ENCODE measurements at places on chromosomes 1 and 21.

GRCh38 chr21:33029975-33030461 lies 4.3 kb downstream of the OLIG2 start:
- DNase-seq, result no peak

DNA sequence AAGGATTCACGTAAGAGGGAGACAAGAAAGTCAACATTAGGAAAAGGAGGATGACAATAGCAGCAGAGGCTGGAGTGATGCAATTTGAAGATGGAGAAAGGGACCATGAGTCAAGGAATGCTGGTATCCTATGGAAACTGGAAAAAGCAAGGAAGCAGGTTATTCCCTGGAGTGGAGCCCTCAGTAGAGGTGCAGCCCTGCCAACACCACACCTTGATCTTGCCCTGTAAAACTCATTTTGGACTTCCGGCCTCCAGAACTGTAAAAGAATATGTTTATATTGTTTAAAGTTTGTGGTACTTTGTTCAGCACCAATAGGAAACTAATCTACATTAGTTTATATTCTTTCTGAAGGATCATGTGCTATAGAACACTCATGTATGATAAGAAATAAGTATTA lies 19.6 kb upstream of the CLDN17 start:
- DNase-seq, result no peak

- no peak for DNase-seq
Observed at GRCh38 chr1:45335855-45336324, 4.1 kb upstream of the TOE1 start.

DNA sequence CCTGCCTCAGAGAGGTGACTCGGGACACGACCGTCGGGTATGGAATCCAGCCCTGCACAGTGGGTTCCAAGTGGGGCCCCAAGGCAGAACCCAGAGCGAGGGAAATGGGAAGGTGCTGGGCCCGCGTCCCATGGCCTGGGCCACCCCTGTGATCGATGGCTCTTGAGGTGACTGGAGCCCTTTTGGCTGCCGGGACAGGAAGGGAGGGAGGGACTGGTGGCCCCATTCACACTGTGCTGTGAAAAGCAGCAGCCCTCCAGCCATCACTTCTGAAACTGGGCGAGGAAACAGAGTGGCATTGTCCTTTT lies 110.4 kb upstream of the IFFO2 start:
- no peak for DNase-seq

DNA sequence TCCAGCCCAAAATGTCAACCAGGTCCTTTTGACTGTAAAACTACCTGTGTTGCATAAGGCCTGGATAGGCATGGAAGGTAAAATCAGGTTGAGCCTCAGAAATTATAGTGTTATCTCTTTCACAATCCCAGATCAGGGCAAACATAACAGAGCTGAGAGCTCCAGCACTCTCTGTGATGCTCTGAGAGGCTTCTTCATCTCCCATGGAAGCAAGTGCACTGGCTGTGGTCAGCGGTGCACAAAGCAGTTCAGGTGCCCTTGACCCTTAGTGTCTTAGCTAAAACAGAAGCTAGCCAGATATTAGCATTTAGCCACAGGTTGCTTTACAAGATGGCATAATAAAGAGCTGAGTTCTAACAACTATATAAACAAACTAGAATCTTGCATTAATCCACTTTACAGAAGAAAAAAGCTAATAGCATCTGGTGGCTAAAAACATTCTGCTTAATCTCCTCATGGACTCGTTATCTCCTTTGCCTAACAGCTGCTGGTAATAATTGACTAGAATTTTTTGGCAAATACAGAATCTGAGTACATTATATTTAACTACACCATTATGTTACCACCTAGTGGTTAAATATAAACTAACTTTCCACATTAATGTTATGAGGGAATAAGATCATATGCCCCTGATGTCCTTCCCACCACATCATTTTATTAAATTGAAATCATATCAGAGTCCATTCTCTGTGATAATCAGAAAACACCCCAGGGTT lies 25.6 kb upstream of the POGK start:
- no peak for DNase-seq

DNA sequence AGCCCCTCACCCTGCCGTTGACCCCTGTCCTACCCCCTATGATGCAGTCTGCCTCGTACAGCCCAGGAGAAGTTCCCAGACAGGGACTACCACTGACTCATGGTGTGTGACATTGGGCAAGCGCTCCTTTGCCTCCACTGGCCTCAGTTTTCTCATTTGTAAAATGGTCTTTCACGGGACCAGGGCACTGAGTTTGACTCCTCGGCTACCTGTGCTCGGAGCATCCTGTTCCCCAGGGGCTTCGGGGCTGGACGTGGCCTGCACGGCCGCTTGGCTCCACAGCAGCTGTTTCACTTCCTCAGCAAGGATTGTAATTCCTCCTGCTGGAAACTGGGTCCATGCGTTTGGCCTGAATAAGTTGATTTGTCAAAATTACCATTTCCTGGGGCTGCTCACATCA lies 277.3 kb downstream of the MATN1 start:
- no peak for DNase-seq

DNA sequence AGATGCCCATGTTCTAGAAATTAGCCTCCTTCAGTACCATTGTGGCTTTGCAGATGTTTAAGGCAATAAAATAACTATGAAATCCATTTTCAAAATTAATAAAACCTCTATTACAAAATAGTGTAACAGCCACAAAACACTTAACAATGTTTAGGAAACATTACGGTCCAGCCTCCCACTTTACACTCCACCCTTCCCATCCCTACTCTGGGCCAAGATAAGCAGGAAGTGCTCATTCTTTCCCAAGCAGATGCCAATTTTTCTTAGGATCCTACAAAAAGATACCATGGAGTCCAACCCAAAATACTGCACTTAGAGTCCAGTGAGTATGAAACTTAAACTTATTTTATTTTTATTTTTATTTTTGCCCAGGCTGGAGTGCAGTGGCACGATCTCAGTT lies 150.8 kb downstream of the NR5A2 start:
- no peak for DNase-seq

GRCh38 chr1:22461678-22462527 lies 10.3 kb downstream of the ZBTB40 start:
- DNase-seq, result no peak

GRCh38 chr1:6438047-6438525 lies 13.5 kb downstream of the ESPN start:
- peak; percentile 73 for DNase-seq

GRCh38 chr1:26833432-26834405 lies 7.2 kb downstream of the ZDHHC18 start:
- DNase-seq, result no peak

DNA sequence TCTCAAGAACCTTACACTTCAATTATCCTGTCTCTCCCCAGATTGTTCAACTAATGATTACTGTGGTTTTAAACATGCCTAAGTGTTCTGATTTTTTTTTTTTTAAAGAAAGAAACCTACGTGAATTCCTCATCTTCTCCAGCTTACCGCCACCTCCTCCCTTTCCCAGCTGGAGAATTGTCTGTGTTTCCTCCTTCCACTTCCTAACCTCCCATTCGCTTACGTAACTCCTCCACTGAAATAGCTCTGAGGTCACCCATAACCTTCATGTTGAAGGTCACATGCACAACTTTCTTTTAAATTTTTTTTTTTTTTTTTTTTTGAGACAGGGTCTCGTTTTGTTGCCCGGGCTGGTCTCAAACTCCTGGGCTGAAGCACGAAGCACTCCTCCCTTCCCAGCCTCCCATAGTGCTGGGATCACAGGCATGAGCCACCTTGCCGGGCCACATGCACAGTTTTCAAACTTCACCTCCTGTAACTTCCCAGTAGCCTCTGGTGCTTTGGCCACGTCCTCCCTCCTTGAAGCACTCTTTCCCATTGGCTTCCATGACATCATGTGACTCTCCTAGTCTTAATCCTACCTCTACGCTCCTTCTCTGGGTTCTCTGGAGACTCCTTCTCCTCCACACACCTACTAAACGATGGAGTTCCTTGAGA lies 9.8 kb upstream of the CAPZB start:
- no peak for DNase-seq

DNA sequence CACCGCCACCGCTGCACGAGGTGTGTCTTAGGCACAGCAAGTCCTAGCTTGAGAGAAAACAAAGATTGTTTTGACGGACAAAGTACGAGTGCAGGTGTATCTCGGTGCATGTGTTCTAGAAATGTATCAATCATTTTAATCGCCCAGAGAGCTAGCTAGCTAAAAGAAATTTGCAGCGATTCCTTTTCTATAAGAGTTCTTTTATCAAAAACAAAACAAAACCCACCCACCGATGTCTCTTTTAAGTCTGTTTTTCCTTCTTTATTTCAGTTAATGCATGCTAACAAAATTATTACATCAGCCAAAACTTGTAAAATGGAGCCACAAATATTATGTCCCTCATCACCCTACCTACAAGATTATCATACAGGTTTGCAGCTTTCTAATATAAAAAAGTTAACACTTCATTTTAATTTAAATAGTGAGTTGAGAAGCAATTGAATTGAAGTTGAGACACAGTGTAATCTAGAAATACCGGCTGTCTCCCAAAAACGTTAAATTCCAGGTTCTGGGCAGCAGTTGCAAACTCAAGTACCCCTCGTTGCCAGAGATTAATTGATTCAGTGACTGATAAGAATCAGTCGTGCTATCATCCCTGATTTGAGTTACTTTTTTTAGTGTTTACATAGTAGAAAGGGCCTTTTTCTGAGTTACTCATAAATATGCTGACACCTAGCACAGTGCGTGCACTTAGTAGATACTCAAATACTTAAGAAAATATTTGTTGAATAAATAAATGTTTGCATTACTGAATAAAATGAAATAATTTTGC lies 1.5 kb upstream of the SYDE2 start:
- DNase-seq, result peak; percentile 28

- no peak for DNase-seq
Observed at GRCh38 chr21:20739421-20739820, 258.8 kb upstream of the NCAM2 start.

- peak; percentile 82 for DNase-seq
Observed at GRCh38 chr1:1371746-1372711, 3.0 kb downstream of the AURKAIP1 start.

GRCh38 chr1:39657923-39658485 lies 13.9 kb downstream of the NT5C1A start:
- peak; percentile 89 for DNase-seq

DNA sequence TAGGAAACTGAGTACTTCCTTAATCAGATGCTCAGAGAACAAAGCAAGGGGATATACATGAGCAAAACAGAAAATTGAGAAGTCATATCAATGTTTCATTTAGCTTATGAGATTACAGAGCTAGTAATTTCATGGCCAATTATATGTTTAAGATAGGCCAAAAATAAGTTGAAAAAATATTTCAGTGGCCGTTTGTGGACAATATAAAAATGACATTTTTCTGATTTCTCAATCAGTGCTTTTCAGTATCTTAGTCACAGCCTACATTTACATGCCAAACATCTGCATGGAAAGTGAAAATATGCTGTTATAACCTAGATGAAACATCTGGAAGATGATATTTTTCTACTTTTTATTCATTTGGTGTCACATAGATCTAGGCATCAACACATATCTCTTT lies 192.5 kb downstream of the HLX start:
- DNase-seq, result no peak

GRCh38 chr1:39960431-39960958 lies 5.5 kb downstream of the MFSD2A start:
- peak; percentile 100 for DNase-seq

DNA sequence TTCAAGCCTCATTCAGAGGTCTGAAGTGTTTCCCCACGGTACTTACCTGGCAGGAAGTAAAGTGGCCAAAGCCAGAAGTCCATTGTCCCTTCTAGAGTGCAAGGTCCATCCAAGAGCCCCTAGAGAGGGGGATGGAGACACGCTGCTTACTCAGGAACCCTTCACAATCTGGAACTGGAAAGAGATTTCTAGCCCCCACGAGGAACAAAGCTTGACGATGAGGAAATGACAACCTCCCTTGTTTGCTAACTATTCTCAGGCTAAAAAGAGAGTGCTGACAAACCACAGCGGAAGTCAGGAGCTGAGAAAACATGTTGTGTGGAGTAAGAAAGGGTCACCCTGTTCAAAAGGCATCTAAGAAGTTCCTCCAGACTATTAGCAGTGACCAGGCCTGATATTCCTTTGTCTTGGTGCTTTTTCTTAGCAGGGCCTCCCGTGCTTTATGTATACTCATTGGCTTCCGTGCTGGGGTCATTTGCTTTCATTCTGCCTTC lies at the start of gene FCMR:
Gene FCMR, minus strand, starts transcription at position 170 of the 494 bp plus-strand sequence. Its CDS starts 87 bp downstream, at position 83.
- no peak for DNase-seq

DNA sequence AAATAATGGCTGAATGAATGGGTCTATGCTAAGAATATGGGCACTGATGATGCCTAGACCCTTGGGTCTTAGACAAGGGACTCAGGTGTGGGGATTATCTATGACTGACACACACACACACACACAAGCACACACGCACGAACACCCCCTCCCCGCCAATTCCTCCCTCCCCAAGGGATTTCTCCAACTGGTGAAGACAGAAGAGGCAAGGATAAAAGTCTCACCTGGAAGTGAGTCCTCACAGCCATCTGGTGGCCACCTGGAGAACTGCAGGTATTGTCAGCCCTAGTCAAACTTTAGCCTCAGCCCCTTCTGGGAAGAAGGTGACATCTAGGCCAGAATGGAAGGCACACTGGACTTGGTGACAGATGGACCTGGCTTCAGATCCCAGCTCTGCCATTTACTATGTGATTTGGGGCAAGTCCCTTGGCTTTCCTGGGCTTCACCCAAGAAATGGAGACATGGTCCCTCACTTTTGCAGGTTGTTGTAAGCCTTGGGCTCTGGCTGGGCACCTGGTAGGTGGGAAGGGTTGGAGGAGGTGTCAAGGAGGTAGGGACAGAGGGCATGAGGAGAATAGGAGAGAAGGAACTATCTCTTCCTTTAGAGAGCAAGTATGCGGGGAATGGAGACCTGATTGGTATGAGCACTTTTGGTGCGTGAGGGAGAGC lies 4.0 kb upstream of the GPR3 start:
- DNase-seq, result no peak

GRCh38 chr1:55172272-55172671 lies 42.9 kb downstream of the USP24 start:
- DNase-seq, result no peak

DNA sequence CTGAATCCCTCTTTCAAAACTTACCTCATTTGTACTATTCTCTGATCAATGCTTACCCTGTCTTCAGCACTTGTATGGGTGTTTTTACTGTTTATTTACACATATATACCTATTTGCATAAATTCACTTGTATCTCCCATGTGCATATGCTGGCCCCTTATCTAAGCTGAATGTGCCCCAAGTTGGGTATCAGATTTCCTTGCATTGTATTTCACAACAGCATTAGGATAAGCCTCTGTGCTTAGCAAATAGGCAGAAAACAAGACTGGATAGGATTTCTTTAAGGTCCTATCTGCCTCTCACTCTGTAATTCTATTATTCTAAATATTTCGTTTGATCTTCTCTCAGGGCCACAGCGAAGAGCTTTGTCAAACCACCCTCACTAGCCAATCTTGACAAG lies 45.9 kb upstream of the IPO9 start:
- DNase-seq, result no peak

DNA sequence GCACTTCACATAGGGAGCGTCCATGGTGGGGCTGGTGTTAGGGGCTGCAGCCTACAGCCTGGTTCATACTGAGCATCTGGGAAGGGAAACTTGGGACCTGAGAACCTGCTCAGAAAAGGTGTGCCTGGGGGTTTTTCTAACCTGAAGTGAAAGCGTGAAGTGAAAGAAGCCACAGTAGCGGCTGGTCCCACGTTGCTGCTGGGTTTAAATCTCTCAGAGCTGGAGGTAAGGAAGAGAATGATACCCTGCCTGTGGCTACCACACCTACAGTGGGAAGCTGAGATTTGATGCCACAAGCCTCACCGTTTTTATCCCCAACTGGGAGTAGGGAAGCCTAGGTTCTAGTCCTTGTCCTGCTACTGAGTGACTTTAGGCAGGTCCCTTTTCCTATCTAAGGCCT lies 21.0 kb upstream of the FUCA1 start:
- DNase-seq, result no peak

GRCh38 chr1:97728436-97728835 lies 192.4 kb downstream of the DPYD start:
- DNase-seq, result no peak
